BE2C (cell line): ENCODE measurements at places on chromosomes 16 and 17.
A peak's percentile ranks its signal among the peaks of the same experiment; 100 is the strongest.

GRCh38 chr17:32350666-32351418, 885 bp downstream of the ZNF207 start:
- no peak for DNase-seq

DNA sequence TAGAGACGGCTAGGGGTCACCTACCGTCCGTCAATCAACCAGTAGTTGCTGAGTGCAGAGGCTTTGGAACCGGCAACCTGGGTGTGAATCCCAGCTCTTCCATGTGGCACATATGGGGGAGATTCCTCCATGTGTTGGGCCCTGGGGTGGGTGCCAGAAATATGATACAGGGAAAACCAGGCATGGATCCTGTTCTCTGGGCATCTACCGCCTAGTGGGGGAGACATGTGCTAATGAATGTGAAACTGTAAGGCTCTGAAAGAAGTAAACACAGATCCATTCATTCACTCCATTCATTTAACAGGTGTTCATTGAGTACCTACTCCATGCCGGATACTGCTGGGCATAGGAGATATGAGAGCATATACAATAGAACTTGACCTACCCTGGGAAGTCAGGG, 39.5 kb upstream of the SDK2 start:
- no peak for DNase-seq

DNA sequence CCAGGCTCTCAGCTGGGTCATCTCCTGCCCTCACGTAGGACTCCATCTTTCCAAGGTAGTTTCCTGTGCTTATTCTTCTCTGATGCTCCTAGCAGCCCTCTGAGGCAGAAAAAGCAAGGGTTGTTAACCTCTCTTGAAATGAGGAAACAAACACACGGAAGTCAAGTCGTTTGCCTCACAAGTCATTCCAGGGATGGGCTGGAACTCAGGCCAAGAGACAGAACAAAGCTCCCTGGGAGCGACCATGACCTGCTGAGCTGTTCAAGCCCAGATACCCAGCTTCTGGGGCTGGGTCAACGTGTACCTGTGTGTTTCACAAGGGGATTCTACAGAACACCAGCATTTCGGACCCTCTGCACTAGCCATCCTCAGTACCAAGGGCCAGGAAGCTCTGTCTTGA, 28.1 kb downstream of the SRL start:
- no peak for DNase-seq

GRCh38 chr16:73214825-73215677, 167.1 kb upstream of the ZFHX3 start:
- DNase-seq: no peak

GRCh38 chr17:35087731-35088355, 24.3 kb upstream of the RFFL start:
- DNase-seq: no peak

- no peak for DNase-seq
These were observed 240.5 kb downstream of the GSG1L start for GRCh38 chr16:27822996-27823395.

- DNase-seq: no peak
These were observed 1.0 kb downstream of the IRX3 start for GRCh38 chr16:54285414-54286089.

DNA sequence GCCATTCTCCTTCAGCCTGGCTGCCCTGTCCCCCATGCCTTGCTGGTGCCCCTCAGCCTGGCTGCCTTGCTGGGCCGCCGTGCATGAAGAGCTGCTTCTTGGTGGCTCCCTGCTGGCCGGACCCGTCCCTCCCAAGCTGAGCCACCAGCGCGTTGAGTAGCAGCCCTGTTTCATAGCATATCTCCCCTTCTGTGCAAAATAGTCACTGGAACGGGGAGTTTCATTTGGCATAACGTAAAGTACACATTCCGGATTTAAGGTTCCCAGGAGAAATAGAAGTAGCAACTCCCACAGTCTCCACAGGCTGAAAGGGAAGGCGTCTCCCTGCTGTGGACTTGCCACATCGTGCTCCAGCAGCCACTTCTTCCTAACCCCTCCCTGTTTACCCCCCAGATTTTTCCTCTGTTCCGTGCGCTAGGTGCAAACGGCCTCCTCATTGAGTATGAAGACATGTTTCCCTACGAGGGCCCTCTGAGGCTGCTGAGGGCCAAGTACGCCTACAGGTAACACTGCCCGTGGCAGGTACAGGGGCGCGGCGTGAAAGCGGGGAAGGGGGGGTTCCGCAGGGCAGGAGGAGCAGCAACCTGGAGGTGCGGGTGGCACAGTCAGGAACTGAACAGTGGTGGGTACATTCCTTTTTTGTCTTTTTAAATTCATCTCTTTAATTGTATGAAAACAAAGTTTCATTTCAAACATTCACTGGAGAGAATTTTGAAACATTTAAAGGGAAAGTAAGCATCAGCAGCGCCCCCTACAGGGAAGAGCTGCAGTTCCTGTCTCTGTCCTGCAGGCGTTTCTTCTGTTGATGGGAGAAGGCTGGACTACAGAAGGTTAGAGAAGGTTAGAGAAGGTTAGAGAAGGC, 5.8 kb upstream of the OGFOD3 start:
- DNase-seq: no peak

DNA sequence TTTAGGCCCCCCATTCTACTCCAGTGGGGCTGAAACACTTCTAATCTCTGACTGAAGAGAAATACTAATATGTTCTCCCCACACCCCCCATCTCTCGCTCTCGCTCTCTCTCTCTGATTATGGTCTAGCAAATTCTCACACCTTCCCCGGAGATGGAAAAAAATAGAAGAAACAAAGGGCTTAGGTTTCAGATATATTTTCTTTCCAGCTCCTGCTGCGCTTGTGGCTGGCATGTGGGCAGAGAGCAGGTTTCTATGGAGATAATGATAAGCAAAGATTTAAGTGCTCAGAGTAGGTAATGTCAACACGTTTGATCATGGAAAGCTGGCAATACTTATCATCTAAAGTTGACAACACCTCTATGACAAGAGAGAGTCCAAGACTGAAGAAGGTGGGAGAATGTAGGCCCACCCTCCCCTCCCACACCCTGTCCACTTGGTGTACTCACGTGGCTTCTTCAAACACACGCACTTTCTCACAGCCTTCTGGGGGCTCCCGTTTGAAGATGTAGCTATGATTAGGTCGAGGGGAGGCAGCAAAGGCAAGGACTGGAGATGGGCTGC, 8.0 kb upstream of the SLC35B1 start:
- DNase-seq: no peak

- DNase-seq: no peak
These were observed 112.2 kb downstream of the AATF start for GRCh38 chr17:37060928-37061327.

- peak; percentile 90 for DNase-seq
These were observed 311 bp upstream of the KDM8 start for GRCh38 chr16:27202923-27203506.

GRCh38 chr17:2691965-2692780, 19.4 kb downstream of the CLUH start:
- no peak for DNase-seq

GRCh38 chr16:19601083-19601976, 45.8 kb downstream of the VPS35L start:
- DNase-seq: peak; percentile 29

GRCh38 chr17:61203671-61204131, 195.9 kb upstream of the TBX2 start:
- DNase-seq: no peak

DNA sequence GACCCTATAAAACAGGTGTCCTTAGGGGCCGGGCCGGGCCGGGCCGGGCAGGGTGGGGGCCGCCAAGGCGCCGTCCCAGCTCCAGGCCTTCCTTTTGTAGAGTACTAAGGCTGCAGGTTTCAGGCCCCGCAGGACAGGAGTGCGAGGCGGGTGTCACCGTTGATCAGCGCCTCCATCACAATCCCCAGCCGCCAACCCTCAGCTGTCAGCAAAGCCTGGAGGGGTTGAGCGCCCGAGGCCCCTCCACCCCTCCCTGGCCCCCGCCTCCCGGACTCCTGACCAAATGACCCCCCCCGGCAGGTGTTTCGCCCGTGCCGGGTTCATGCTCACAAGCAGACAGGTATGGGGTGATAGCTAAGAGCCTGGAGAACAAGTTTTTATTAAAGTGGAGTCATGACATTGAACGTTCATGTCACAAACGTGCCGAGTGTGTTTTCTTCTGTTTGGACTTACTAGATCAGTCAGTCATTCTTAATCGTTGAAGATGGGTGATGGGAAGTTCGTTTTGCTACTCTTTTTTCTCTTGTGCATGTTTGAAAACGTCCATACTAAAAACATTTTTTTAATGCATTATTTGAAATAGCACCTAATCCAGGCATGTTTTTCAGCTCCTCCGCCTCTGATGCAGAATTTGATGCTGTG, 534 bp downstream of the ARL2BP start:
- no peak for DNase-seq

- DNase-seq: no peak
These were observed 116.9 kb downstream of the USP22 start for GRCh38 chr17:20925954-20926353.

DNA sequence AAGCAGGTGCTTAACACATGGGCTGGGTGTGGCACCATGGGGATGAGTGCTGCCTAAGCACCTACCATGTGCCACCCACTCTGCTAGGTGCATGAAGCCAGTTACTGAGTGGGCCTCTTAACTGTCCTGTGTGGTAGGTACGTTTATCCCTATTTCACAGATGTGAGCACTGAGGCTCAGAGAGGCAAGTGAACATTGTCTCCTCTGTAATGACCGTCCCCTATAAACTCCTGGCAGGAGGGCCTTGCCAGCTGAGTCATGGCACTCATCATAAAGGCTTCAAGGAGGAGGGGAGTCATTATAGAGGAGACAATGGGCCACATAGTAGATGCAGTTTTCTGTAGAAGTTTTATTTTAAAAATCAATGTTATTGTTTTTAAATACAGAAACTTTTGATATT, 79.1 kb downstream of the RAB11FIP4 start:
- DNase-seq: no peak

DNA sequence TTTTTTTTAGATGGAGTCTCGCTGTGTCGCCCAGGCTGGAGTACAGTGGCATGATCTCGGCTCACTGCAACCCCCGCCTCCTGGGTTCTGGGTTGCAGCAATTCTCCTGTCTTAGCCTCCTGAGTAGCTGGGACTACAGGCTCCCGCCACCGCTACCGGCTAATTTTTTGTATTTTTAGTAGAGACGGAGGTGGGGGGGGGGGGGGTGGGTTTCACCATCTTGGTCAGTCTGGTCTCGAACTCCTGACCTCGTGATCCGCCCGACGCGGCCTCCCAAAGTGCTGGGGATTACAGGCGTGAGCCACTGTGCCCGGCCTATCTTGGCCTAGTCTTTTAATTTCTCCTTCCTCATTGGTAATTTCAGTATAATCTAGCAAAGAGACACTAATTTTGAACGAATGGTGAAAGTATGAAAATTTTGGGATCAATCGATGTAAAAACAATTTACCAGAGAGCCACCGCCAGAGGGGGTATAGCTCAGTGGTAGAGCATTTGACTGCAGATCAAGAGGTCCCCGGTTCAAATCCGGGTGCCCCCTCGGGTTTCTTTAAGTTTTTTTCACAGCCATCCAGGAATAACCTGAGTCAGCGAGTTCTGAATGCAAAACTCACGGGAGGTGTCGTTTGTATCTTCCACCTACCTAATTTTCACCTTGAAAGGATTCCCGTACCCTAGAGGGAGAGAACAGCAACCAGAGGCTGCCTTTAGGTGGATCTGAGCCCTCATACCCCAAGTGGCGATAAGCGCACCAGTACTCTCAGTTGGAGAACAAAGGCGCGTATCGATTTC, 2.5 kb upstream of the LASP1 start:
- DNase-seq: peak; percentile 71

GRCh38 chr16:2422123-2422867, 7.0 kb upstream of the CCNF start:
- DNase-seq: no peak

- DNase-seq: peak; percentile 98
These were observed 2.4 kb downstream of the SYNGR3 start for GRCh38 chr16:1991948-1992703.

GRCh38 chr16:65959983-65960382, 406.5 kb upstream of the CDH5 start:
- DNase-seq: no peak

DNA sequence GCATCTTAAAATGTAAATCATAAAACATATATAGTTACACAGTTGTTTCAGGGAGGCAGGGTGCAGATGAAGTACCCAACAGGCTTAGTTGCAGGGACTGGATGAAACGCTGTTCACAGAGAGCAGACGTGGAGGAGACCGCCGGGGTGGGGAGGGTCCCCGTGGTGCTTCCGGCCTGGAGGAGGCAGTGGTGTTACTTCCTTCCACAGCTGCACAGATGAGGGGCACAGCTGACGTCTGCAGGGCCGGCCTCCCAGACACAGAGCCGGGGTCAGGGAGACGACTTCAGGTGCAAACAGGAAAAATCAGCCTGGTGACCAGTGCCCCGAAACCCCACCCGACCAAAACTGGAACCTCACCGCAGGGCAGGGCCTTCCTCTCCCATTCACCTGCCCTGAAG, 17.1 kb downstream of the SPIRE2 start:
- no peak for DNase-seq

DNA sequence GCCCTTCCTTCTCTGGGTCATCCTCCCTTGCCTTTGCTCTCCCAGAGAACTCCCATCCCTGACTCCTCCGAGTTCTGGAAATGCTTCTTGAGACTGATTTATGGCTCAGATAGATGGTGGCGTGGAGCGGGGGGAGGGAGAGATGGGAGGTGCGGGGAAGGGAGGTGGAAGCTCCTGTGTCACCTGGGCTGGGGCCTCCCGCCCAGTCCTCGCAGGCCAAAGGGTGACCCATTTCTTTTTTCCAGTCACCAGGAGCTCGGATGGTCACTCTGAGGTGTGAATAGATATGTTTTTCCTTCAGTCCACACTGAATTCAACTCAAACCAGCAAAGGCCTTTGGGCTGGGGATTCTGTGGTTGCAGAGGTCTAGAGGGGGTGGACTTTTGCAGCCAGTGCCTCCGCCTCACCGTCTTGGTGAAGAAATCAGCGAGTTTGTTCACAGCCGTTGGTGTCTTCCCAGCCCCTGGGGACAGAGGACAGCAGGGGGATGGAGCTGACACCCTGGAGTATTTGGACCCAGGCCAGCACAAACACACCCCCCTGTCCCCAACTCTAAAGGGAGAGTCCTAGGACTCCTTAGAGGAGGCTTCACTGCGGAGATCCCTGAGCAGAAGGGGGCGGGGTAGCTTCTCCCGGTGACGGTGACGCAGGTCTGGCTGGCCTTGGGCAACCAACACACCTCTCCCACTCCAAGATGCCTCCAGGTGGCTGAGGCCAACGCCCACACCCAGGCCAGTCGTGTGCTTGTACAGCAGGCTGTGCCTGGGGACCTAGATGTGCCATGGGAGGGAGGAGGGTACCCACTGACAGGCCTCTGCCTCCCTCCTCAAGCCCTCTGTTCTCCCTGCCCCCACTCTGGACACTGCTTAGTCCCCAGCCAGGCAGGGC, 80.6 kb downstream of the AMFR start:
- DNase-seq: no peak
